ENCODE measurements at places on chromosomes 13 and 19.

GRCh38 chr19:35266520-35267352 lies 2.0 kb upstream of the USF2 start:
- no peak for DNase-seq

DNA sequence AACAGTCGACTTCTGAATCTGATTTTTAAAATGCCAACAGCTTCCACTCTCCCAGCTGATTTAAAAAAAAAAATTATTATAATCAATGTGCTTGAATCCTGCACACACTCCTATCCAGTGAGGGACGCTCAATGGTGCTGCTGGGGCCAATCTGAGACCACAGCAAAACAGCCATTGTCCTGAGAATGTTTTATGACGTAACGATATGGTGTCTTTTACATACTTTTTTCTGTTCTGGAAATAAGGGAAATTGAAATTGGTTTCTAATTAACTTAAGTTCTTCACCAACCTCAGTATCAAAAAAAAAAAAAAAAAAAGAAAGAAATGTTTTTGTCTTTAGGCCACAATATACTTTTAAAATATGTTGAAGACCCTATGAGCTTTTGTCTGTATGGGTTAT lies 66.1 kb upstream of the SOX1 start:
- DNase-seq, result no peak

DNA sequence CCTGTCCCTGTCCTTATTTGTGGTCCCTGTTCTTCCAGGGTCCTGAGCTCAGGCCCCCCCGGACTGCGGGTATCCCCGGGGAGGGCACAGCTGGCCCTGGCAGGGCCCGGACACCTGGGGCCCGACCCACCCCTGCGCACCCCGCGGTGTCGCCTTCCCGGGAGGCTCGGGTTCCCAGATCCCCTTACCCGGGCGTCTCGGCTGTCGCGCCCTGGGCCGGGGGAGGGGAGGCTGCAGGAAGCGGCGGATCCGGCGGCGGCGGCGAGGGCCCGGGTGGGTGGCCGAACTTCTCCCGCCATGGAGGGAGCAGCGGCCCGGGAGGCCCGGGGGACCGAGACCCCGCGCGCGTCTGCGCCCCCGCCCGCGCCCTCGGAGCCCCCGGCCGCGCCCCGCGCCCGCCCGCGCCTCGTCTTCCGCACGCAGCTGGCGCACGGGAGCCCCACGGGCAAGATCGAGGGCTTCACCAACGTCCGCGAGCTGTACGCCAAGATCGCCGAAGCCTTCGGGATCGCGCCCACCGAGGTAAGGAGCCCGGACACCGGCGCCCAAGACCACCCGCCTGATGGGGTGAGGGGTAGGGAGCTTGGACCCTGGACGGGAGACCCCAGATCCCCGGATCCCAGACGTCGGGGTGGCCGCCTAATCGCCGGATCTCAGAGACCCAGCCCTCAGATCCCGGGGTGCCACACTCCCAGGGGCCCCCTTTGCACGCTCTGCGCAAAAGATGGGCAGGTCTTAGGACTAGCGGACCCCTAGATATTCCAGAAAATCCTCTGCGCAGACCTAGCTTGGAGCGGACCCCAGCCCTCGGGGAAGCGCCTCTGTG lies at the start of gene GIPC3:
GIPC3 (plus strand) TSS at position 178 of the 826 bp plus-strand sequence; CDS start at position 298, 120 bp downstream.
- no peak for DNase-seq

DNA sequence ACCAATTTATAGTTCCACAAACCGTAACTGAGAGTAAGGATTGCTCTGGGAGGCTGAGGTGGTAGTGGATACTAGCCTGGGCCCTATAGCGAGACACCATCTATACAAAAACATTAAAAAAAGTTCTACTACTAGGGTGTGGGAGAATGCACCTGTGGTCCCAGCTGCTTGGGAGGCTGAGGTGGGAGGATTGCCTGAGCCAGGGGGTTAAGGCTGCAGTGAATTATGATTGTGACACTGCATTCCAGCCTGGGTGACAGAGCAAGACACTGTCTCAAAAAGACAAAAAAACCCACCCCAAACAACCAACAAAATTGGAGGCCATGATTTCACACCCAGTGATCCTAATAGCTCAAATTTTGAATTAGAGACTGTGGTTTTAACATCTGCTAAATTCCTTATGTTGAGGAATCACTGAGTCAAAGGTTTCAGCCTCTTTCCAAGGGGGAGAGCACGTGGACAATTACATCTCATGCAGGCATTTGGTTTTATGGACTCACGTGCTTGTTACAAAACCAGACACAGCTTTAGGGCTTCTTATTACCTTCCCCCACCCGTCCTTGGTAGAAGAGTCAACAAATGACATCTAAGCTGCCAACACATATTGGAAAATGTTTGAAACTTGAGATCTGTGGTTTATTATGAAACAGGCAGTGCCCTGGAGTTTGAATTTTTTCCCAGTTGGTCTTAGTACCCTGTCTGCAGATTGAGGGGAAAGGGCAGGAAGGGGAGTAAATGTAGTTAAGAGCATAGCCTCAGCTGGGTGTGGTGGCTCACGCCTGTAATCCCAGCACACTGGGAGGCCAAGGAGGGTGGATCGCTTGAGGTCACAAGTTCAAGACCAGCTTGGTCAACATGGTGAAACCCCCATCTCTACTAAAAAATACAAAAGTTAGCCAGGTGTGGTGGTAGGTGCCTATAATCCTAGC lies 18.5 kb downstream of the CYP2A6 start:
- DNase-seq, result no peak

DNA sequence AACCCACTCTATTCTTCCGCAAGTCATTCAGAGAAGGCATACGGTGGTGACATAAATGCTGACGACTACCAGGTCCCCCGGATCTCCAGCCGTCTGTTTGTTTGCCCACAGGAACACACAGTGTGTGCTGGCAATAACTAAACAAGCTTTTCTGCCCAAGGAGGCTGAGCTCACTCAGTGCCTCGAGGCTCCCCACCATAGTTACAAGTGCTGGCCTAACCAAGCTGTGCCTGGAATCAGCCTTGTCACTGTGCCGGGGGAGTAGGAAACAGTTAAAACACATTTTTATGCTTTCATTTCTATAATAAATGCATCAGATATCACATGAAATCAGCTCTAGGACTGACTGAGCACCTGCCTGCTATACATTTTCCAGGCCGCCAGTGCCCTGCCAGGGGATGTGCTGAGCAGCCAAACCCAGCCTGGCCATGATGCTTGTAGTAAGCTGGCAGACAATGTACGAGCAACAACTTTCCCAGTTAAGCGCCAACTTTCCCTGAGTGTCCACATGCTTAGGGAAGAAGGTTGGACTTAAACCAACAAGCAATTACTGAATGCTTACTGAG lies 28.1 kb downstream of the BRD4 start:
- DNase-seq, result no peak

DNA sequence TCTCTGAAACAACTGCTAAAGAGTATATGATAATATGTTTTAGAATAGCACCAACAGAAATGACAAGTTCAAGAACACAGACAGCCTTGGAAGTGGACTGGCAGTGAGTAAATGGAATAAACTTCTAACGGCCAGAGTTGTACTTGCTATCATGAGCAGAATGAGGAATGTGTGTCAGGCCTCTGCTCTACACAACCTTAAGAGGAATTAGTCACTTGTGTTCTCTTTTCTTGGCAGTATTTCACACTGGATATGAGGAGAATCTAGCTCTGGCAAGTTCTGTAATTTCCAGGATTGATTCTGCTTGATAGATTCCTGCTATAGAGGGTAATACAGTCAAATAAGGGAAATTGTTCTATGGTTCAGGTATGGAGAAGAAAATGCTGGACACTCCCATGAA lies 757.3 kb downstream of the EFNB2 start:
- DNase-seq, result no peak

DNA sequence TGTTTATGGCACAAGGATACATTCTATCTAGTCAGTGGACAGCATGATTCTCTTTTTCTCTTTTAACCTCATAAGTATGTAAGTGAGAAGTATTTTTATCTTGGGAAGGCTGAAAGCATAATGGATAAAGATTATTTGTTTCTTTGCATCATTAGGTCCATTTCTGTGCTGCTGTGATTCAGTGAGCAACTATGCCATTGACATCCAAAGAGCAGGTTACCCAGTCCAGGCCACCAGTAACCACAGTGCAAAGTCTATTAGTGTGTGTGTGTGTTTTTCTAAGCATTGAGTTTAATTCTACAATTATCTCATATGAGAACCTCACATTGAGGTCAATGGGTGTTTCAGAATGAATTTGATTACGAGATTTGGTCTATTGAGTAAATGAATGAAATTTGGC lies 158.8 kb upstream of the DACH1 start:
- no peak for DNase-seq

- DNase-seq, result no peak
Measured at GRCh38 chr19:1220976-1221903, 15.7 kb downstream of the STK11 start.

GRCh38 chr13:44298314-44298713 lies 75.3 kb upstream of the SERP2 start:
- no peak for DNase-seq

GRCh38 chr19:52331757-52332156 lies 4.3 kb upstream of the ZNF610 start:
- DNase-seq, result no peak

GRCh38 chr19:44308011-44308410 lies 3.2 kb upstream of the ZNF235 start:
- no peak for DNase-seq

DNA sequence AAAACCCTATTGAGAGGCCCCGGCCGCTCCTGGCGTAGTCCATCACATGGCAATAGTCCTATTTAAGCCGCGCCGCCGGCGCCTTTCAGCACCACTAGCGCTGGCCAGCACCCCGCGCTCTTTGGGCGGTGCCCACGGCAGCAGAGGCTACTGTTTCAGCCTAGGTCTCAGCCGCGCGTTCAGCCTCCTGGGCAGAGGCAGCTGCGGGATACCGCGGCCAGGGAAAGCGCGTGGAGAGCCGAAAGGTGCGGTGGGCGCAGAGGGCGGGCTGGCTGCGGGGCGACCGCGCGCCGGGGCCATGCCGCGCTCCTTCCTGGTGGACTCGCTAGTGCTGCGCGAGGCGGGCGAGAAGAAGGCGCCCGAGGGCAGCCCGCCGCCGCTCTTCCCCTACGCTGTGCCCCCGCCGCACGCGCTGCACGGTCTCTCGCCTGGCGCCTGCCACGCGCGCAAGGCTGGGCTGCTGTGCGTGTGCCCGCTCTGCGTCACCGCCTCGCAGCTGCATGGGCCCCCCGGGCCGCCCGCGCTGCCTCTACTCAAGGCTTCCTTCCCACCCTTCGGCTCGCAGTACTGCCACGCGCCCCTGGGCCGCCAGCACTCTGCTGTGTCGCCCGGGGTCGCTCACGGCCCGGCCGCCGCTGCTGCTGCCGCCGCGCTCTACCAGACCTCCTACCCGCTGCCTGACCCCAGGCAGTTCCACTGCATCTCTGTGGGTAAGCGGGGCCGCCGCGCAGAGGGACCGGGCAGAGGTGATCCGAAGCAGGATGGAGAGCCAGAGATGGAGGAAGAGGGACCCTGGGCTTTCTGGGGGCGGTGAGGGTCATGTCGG lies at the start of gene GSX1:
GSX1 (plus strand) TSS at position 91 of the 826 bp plus-strand sequence; CDS start at position 299, 208 bp downstream.
- no peak for DNase-seq

- DNase-seq, result no peak
Measured at GRCh38 chr13:79290595-79291244, 115.3 kb downstream of the RBM26 start.

- no peak for DNase-seq
Measured at GRCh38 chr13:88526186-88526852, 855.1 kb downstream of the SLITRK5 start.

DNA sequence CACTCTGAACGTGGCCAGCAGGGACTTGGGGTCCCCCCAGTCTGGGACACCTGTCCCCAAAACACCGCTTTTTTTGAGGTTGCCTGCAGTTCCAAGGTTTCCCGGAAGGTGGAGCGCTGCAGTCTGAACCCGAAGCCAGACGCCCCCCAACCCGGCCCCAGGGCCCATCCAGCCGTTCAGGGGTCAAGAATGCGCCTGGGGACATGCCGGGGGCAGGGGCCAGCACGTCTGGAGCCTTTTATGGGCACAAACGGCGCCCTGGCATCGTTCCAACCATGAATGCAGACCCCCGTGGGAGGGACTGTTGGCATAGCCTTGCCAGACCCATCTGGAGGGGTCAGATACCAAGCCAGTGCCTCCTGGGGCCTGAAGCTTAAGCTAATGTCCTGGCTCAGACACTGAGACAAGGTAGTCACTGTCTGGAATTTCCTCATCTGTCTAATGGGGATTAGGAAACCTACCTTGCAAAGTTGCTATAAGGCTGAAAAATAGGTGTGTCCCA lies 6.9 kb downstream of the S1PR5 start:
- no peak for DNase-seq

DNA sequence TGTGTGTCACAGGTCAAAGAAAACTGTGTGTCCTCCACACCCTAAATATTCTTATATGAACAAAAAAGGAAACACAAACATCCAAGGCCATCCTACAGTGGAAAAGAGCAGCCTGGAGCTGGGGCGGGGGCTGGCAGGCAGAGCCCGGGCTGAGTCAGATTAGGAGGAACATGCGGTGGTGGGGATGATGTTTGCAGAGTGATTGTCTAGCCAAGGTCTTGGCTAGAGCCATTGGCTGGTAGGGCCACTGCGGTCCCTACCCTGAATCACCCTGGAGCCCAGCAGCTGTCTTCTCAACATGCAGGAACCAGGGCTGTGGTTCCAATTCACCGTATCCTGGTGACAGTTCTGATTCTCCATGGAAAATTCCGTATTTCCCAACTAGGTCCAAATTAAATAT lies 439.5 kb downstream of the FGF9 start:
- no peak for DNase-seq

- no peak for DNase-seq
Measured at GRCh38 chr13:98570929-98571372, 6.0 kb downstream of the STK24 start.

DNA sequence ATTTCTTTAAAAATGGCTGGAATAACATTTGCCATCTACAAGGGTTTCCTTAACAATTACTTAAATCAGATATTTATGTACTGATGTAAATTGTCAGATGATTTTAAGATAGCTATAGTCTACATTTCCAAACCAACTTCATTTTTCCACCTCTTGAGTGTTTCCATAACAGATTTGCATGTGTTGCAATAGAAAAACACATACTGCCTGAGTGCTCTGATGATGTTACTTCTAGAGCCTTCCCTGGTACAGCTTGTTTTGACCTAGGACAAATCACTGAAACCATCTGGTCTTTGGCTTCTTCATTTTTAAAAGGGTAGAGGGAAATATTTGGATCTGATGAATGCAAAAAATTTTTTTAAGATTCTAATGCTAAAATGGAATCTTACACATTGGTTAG lies 245.9 kb downstream of the PCDH9 start:
- no peak for DNase-seq

DNA sequence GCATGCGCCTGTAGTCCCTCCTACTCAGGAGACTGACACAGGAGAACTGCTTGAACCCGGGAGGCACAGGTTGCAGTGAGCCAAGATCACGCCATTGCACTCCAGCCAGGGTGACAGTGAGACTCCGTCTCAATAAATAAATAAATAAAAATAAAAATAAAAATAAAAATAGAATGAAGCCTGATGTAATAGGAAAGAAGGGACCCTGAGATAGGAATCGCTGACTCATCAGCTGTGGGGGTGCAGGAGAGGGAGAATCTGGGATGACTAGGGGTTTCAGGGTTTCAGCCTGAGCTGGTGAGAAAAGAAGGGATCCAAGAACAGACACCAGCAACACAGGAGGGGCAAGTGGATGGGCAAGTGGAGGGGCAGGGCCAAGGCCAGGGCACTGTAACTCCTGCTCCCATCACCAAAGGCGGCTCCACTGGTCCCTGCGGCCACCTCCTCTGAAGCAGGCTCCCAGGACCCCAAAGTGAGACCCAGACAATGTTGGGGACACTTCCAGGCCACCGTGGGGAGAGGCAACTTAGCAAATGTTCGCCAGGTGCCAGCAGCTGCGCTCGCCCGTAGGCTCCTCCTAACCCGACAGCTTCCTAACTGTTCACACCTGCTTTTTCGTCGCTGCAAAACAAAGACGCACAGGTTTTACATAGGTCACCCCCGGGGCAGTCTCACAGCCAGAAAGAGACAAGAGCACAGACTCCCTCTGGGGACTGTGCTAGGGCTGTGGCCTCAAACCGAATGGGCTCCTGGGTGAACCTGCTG lies 1.2 kb downstream of the HAUS8 start:
- DNase-seq, result no peak
